ENCODE measurements at places on chromosomes 6 and 20. TPM values are rescaled to one million over a fixed set of nuclear protein-coding genes. Genes with fewer than 3 reads are reported as not detected.
A peak's percentile ranks its signal among the peaks of the same experiment; 100 is the strongest.

DNA sequence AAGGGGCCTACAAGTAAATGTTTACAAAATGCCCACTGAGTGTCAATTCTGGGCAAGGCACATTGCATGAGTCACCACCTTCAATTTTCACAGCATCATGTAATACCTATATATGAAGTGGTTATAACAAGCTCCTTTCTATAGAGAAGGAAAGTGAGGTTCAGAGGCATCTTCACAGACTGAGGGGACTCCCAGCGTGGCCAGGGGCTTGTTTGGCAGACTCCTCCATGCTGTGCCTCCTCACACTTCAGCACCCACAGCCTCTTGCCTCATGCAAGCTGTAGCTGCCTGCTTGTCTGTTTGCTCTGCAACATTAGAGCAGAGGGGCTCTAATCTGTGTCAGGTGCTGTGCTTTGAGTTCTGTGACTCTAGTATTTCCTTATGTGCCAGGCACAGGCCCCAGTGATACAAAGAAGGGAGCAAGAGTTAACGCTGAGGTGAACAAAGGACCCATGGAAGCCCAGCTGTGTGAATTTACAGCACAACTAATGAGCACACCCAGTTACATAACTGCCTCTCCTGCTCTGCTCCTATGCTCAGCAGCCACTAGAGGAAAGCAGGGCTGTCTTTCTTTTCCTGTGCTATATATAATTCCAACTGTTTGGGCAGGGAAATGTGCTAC, 72.3 kb downstream of the ZHX3 start:
- no peak for DNase-seq

DNA sequence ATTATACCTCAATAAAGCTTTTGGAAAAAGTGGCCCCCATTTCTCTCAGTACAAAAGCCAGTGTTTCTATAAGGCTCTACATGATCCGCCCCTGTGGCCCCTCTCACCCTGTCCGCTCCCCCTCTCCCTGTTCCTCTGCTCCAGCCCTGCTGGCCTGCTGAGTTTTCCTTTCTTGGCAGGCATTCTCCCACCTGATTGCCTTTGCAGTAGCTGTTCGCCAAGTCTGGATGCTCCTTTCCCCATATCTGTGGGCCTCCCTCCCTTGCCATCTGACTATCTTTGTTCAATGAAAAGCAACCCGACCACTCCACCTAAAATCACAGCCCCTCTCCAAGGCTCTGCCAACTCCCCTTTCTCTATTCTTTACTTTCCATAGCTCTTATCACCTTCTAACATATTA, 33.2 kb downstream of the CDH22 start:
- DNase-seq = no peak

GRCh38 chr6:148413321-148414091, 70.9 kb downstream of the SASH1 start:
- DNase-seq = no peak

- DNase-seq = peak; percentile 64
Observed at GRCh38 chr20:62236766-62237513, 1.4 kb upstream of the OSBPL2 start.

GRCh38 chr6:158758451-158758860, 60.7 kb downstream of the EZR start:
- peak; percentile 90 for DNase-seq

GRCh38 chr20:45935416-45936046, 1.0 kb downstream of the PCIF1 start:
- no peak for DNase-seq

DNA sequence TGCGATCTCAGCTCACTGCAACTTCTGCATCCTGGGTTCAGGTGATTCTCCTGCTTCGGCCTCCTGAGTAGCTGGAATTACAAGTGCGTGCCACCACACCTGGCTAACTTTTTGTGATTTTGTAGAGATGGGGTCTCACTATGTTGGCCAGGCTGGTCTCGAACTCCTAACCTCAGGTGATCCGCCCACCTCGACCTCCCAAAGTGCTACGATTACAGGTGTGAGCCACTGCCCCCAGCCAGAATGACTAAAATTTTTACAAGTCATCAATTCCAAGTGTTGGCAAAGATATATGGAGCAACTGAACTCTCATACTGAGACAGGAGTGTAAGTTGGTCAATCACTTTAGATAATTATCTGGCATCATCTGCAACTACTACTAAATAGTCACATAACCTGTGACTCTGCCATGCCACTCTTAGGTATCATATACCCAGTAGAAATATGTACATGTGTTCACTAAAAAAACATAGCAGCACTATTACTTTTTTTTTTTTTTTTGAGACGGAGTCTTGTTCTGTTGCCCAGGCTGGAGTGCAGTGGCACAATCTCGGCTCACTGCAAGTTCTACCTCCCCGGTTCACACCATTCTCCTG, 3.0 kb downstream of the EIF6 start:
- no peak for DNase-seq

- no peak for DNase-seq
Observed at GRCh38 chr6:37209461-37210205, 39.7 kb downstream of the PIM1 start.

- no peak for DNase-seq
Observed at GRCh38 chr20:58538752-58539151, 23.6 kb upstream of the APCDD1L start.

Gene RNF182
- 0.20 TPM for total RNA-seq

Gene PBOV1
- total RNA-seq = not detected

Gene CCM2L
- total RNA-seq = 1.2 TPM

Gene PHACTR3
- not detected for total RNA-seq
